Ecto neural progenitor cell (in vitro differentiated cells): ENCODE measurements at places on chromosomes 3 and 15.

- DNase-seq, result no peak
These were observed 75.1 kb downstream of the FAM174B start for GRCh38 chr15:92580521-92580920.

DNA sequence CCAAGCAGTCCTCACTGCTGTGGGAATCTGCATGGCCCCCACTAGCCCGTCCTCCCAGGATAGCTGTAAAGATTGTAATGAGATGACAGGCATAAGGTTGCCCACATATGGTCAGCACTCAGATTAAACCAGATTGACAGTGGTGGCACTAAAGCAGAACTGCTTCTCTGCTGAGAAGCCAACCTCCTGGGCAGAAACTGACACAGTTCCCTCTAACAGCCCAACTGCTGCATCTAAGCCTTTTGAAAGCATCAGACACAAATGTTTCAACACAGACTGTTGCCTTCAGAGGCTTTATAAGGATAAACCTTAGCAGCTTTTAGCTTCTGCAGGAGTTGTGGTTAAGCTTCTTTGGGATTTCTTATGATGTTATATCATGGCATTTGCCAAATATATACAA is 13.0 kb downstream of the DCLK3 start:
- DNase-seq, result no peak

GRCh38 chr3:65739901-65740541 is 298.7 kb downstream of the MAGI1 start:
- DNase-seq, result no peak

- peak; percentile 77 for DNase-seq
These were observed 190.7 kb upstream of the NDN start for GRCh38 chr15:23877502-23878412.

DNA sequence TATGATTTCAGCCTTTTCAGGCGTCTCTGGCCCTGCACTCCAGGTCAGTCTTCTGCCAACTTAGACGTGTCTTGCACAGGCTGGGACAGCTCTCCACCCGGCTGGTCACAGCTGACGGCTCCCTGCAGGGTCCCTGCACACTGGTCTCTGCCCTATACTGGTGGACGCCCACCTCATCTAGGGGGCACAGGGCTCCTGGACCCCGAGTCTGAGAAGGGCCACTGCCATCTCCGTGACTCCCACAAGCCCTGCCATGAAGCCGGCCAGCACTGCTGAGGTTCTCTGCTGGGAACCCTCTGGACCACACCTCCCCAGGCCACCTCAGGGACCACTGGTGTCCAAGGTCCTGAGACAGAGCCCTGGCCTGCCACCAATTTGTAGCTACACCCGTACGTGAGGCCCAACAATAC is 40.5 kb downstream of the CYFIP1 start:
- DNase-seq, result no peak

GRCh38 chr3:52446042-52446441 is 1.1 kb upstream of the SEMA3G start:
- DNase-seq, result no peak

- no peak for DNase-seq
These were observed 43.2 kb downstream of the RAF1 start for GRCh38 chr3:12620729-12621128.

DNA sequence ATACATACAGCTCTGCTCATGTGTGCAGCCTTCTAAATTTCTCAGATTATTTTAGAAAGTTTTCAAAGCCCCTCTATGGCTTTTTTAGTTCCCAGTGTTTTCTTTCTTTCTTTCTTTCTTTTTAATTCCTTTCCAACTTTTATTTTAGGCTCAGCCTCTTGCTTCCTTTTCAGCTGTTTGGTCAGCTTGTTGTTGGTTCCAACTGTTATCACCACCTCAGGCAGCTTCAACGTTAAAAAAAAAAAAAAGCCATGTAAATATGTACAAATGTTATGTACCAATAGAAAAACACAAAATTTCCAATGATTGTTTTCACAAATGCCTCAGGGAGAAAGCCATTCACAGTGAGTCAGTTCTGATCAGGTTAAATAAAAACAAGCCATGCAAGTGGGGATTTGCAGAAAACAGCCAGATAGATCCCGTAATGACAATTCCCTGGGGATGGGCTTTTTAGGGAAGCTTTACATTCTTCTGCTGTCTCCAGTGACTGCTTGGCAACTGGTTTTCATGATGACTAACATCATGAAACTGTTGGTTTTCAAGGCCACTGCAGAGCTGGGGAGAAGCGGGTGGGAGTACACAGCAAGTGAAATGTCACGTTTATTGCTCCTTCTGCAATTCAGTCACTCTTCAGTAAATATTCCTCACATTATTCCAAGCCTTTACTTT is 908.4 kb downstream of the EPHA3 start:
- peak; percentile 56 for DNase-seq

- no peak for DNase-seq
These were observed 33.1 kb downstream of the KLHL25 start for GRCh38 chr15:85761635-85762034.

DNA sequence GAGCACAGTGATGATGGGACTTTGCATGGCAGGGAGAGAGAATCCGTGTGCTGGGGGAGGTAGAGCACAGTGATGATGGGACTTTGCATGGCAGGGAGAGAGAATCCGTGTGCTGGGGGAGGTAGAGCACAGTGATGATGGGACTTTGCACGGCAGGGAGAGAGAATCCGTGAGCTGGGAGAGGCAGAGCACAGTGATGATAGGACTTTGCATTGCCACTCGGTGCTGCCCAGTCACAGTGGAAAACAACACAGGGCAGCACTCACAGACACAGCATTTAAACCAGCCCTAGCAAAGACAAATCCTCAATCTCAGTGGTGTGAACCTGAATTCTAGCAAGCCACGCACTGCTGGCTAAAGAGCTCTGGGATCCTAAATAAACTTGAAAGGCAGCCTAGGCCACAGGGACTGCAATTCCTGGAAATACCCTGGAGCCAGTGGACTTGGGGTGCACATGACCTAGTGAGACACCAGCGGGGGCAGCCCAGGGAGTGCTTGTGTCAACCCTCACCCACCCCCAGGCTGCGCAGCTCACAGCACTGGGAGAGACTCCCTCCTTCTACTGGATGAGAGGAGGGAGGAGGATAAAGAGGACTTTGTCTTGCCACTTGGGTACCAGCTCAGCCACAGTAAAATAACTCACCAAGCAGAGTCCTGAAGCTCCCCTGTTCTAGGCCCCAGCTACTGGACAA is 23.4 kb upstream of the TNK2 start:
- no peak for DNase-seq

DNA sequence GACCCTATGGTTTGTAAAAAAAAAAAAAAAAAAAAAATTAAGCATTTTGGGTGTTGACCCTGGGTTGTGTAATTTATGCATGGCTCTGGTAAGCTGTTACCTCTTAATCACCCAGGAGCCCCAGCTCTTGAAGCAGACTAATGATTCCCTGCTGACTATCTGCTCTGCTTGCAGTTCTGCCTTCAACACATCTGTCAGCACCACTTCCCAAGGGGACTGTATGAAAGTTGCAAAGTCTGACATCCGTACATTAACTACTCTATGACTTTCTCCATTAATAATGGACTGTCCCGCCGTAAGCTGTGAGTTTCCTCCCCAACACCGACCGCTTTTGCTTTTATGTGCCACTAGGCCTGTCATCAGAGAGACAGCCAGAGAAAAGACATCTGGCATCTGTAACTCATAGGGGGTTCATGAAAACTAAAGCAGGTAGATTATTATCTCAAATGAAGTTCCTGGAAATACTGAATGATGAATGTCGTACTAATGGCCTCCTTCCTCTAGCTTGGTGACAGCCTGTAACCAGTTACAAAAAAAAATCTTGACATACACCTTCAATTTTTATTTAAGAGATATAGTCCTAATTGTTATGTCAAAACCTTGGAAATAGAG is 271.5 kb downstream of the IL5RA start:
- DNase-seq, result no peak

GRCh38 chr3:188000361-188000861 is 153.5 kb upstream of the LPP start:
- no peak for DNase-seq

- no peak for DNase-seq
These were observed 11.2 kb downstream of the SH2D7 start for GRCh38 chr15:78103406-78104118.

GRCh38 chr3:178084938-178085816 is 451.1 kb upstream of the KCNMB2 start:
- peak; percentile 81 for DNase-seq

DNA sequence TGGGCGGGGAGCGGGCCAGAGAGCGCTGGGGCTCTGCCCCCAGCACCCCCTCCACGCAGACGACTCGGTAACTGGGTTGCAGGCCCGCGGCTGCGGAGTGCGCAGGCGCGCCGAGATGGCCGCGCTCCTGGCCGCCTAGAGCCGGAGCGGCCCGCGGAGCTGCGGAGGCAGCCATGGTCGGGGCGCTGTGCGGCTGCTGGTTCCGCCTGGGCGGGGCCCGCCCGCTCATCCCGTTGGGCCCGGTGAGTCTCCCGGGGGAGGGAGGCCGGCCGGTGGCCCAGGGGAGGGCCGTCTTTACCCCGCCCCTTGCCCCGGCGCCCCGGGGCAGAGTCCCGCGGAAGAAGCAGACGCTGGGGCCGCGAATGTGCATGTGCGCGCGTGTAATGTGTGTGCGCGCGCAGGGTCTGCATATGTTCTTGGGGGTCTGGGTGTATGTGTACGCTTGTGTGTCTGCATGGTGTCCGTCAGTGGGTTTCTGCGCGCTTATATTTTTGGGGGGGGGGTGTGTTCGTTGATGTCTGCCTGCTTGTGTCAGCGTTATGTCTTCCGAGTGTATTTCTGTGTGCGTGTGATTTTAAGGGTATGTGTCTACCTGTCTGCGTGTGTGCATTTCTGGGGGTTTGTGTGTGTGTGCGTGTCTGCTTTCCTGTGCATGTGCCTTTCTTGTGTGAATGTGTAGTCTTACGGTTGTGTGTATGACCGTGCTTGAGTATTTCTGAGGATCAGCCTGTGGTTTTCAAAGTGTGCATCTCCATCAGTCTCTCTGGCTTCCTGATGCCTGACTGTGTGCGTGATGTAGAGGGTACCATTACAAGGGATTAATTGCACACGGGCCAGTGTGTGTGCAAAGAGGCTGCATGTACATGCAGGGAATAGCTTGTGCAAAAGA is at the start of gene ABHD14A:
Gene ABHD14A, plus strand, starts transcription at position 102 of the 889 bp plus-strand sequence. Its CDS starts 72 bp downstream, at position 174.
- DNase-seq, result peak; percentile 81

- no peak for DNase-seq
These were observed 4.4 kb downstream of the DALRD3 start for GRCh38 chr3:49013738-49014660.

GRCh38 chr3:133884054-133884886 is 11.4 kb downstream of the RAB6B start:
- no peak for DNase-seq

- DNase-seq, result no peak
These were observed 99.5 kb downstream of the POLR2M start for GRCh38 chr15:57806003-57806402.

- DNase-seq, result no peak
These were observed 73.2 kb downstream of the AAGAB start for GRCh38 chr15:67181221-67181639.

GRCh38 chr3:15768421-15769255 is 29.1 kb downstream of the ANKRD28 start:
- no peak for DNase-seq

GRCh38 chr15:92161039-92161670 is 232.5 kb upstream of the ST8SIA2 start:
- DNase-seq, result no peak

- no peak for DNase-seq
These were observed 2.3 kb upstream of the SLC2A2 start for GRCh38 chr3:171028779-171029232.

GRCh38 chr15:40329804-40330203 is 6.3 kb downstream of the INAFM2 start:
- no peak for DNase-seq

GRCh38 chr3:61887206-61887605 is 325.8 kb downstream of the PTPRG start:
- no peak for DNase-seq

DNA sequence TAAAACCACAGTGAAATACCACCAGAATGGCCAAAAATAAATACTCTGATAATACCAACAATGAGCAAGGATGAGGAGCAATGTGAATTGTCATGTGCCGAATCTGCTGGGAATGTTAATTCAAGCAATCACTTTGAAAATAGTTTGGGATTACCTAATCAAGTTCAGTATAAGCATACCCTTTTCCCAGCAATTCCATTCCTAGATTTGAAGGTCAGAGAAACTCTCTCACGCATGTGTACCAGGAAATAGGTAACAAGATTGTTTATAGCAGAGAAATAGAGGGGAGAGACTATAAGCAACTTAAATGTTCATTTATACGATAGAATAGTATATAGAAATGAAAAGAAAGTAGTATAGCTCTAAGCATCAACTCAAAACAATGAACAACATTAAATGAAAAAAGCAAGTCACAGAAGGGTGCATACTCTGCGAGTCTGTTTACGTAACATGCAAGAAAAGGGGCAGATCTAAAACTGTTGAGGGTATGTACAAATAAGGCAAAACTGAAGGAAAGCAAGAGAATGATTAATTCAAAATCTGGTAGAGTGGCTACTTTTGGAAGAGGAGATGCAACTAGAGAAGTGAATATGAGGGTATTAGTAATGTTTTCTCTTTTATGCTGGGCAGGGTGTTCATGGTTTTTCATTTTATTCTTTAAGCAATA is 27.4 kb downstream of the TMOD3 start:
- DNase-seq, result no peak

DNA sequence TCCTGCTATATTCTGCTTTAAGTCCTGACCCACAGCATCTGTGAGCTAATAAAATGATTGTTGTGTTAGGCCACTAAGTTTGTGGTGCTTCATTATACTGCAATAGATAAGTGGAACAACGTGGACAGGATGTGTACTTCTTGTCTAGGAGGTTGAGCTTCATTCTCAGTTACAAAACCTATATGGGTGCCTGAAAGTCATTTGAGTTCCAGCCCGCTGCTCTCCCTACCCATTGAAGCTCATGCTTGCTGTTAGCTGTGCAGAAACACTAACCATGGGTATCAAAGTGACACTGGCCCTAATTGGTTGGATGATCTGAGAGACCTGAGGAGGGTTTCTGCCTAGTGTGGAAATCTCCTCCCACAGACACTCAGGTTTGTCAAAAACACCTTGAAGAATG is 357.2 kb downstream of the PDCD6IP start:
- DNase-seq, result no peak

- no peak for DNase-seq
These were observed 22.3 kb upstream of the C2CD4B start for GRCh38 chr15:62187425-62187824.

DNA sequence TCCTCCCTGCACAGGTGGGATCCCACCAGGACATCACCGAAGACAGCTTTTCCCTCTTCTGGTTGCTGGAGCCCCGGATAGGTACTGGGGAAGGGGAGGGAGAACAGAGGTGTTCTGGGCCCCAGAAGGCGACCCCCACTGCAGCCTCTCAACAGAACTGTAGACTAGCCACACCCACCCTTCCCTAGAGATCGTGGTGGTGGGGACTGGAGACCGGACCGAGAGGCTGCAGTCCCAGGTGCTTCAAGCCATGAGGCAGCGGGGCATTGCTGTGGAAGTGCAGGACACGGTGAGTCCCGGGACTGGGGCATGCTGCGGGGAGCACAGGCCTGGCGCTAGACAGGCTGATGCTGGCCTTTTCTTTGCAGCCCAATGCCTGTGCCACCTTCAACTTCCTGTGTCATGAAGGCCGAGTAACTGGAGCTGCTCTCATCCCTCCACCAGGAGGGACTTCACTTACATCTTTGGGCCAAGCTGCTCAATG is 809 bp downstream of the NDUFAF3 start:
- DNase-seq, result peak; percentile 46
